Stimulated activated effector memory CD8-positive, alpha-beta T cell treated with anti-CD3 and anti-CD28 coated beads, Interleukin-12 subunit alpha, Interleukin-12 subunit beta, amount 100 ng/mL, for 72 hours (primary cell): ENCODE measurements at places on chromosomes 16 and 17.

GRCh38 chr16:55515111-55515510 lies 6.2 kb downstream of the LPCAT2 start:
- DNase-seq = no peak

DNA sequence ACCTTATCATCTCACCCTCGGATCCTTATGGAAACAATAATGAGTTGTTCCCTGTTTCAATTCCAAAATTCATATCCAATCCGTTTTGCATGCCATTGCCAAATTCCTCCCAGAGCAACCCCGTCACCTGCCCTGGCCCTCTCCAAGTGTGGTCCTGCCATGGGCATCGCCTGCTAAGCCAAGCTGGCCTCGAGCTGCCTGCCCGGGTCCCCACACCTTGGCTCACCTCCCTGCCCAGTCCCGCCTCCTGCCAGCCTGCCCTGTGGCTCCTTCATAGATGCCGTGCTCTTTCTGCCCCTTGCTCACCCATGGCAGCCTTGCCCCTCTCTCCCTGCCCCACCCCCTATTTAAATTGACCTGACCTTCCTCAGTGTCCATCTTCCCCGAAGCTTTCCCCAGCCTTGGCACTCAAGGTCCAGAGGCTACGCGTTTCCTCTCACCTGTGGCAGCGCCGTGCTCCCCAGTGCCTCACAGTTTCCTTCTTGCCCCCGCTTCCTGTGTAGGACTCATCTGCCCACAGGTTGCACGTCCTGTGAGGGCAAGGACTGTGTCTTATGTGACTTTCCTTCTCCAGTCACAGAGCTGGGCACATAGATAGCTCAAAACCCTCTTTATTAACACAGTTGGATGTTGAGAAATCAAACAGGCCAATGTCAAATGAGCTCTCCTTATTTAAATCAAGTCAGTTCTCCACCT lies 12.7 kb downstream of the MAPT start:
- DNase-seq = no peak

DNA sequence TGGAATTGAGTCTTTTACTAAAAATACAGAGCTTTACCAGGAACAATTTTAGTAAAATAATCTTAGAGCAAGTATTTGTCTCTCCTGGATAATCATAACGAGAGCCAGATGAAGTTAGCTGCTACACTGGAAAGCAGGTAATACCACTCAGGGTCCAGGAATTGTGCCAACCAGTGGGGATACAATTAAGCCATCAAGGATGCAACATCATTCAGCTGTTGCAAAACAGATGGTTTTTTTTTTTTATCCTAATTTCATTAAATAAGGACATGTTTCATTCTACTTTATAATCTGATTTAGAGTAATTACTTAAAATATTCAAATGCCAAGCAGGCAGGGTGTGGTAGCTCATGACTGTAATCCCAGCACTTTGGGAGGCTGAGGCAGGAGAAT lies 10.2 kb downstream of the MMD start:
- no peak for DNase-seq

- DNase-seq = no peak
These were observed 75.7 kb upstream of the KSR1 start for GRCh38 chr17:27380551-27380950.

DNA sequence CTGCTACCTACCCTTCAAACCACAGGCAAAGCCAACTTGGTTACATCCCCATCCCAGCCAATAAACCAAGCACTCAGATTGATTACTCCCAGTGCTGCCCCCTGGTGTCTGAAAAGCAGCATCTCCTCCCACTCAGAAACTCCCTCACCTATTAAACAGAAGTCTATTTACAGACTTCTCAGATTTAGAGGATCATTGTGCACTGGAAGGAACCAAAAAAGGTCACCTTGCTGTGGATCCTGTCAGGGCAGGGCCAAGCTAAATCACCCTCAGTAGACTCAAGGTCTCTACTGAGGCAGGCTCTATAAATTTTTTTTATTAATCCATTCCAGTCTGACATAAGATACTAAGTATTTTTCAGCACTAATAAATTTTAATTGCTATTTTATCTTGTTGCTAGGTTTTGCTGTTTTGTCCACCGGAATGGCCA lies 17.6 kb downstream of the HIGD1B start:
- peak; percentile 53 for DNase-seq

GRCh38 chr17:66779237-66779606 lies 55.7 kb upstream of the CACNG5 start:
- DNase-seq = no peak

DNA sequence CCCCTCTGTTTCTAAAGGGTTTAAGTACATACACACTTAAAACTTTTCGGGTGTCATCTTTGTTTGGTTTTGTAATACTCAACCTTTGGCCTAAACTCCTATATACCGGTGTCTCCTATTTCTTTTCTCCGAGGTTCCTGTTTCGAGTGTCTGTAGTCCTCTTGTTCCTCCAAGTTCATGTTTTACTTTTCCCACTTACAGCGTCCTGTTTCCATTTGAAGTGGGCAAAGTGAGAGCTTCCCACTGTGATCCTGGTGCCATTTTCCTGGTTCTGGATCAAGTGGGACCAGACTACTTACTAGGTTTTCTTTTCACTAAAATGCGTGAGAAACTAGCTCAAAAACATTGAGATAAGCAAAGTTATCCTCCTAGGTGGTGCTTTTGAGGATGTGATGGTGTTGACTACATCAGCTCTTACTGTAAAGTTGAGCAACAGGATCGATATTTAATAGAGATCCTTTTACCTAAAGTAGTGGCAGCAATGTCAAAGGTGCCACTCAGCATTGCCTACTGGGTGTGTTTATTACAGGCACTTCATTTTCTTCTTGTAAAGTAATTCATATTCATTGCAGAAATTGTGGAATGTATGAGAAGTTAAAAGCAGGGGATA lies 1.3 kb downstream of the PSMD3 start:
- DNase-seq = no peak
